ENCODE measurements at places on chromosomes 16 and 17.

DNA sequence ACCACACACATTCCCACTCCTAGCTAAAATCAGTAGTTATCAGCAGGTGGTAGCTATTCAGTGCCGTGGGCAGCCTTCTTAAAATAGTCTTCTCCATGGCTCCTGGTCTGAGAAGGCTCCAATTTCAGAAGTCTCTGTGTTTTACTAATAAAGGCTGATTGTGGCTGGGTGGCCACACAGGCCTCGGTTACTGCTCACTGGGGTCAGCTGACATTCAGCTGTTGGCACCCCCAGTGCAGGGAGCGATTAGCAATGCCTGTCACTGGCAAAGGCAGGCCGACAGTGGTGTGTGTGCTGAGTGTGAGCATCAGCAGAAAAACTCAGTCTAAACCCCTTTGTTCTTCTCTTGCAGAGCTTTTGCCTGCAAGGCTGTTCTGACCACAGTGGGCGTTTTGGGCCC lies 16.6 kb upstream of the DBNDD1 start:
- no peak for DNase-seq

- DNase-seq: no peak
These were observed 835.1 kb downstream of the KCNJ2 start for GRCh38 chr17:71004413-71004812.

DNA sequence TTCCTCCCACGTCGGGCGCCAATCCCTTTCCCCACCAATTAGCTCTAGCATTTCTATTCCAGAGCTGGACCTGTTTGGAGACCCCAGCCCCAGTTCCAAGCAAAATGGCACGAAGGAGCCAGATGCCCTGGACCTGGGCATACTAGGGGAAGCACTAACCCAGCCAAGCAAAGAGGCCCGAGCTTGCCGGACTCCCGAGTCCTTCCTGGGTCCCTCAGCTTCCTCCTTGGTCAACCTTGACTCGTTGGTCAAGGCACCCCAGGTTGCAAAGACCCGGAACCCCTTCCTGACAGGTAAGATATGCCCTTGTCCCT lies 5.6 kb upstream of the SPATA20 start:
- no peak for DNase-seq

- no peak for DNase-seq
These were observed 8.5 kb downstream of the HASPIN start for GRCh38 chr17:3732210-3732621.

DNA sequence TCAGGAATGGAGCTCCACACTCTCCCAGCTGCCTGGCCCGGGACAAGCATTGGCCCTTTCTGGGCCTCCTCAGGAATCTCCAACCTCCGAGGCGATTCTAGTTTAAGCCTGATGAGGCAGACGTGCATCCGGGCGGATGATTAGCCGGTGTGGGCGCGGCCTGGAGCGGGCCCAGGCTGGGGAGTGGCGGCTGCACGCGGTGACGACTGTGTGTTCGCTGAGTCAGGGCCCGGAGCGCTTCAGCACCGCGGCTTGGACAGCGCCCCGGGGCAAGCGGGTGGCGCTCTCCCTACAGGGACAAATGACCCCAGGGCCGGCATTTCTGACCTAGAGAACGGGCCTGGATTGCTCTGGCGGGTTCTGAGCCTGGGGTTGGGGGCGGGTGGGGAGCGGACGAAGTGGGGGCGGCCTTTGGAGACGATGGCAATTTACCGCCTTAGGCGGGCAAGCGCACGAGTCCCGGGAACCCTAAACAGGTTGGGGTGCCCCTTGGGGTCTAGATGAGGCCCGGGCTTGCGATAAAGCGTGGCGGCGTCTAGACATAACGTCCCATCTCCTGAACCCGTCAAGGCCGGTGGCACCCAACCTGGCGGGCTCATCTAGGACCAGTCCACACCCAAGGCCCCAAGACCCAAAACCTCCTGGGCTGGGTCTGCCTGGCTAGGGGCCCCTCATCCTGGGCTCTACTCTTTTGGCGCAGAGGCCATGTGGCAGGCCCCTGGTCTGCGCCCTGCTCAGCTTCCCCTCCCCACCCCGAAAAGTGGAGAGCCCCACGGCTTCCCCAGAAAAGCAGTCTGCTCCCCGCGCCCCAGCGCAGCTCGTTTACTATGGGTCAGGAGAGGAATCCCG lies 22.3 kb upstream of the ZNHIT3 start:
- no peak for DNase-seq

DNA sequence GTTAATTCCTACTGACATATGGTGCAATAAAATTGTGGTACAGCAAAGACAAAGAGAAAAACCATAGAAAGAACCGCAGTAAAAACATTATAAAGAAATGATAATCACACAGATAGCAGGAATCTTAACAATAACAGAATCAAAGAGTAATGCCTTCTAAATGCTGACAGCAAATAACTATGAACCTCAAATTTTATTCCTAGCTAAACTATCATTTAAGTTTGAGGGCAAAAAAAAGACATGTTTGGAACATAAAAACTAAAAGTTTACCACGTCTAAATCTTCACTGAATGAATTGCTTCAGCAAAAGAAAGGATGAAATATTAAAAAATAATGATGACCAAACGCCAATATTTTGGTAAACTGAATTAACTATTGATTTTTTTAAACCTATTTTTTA lies 135.8 kb downstream of the CPPED1 start:
- DNase-seq: no peak

- no peak for DNase-seq
These were observed 41.5 kb downstream of the ARHGAP44 start for GRCh38 chr17:12830777-12831247.

- no peak for DNase-seq
These were observed 35.6 kb downstream of the CLEC16A start for GRCh38 chr16:10979717-10980601.

GRCh38 chr17:32187271-32187670 lies 45.0 kb downstream of the RHOT1 start:
- DNase-seq: no peak

DNA sequence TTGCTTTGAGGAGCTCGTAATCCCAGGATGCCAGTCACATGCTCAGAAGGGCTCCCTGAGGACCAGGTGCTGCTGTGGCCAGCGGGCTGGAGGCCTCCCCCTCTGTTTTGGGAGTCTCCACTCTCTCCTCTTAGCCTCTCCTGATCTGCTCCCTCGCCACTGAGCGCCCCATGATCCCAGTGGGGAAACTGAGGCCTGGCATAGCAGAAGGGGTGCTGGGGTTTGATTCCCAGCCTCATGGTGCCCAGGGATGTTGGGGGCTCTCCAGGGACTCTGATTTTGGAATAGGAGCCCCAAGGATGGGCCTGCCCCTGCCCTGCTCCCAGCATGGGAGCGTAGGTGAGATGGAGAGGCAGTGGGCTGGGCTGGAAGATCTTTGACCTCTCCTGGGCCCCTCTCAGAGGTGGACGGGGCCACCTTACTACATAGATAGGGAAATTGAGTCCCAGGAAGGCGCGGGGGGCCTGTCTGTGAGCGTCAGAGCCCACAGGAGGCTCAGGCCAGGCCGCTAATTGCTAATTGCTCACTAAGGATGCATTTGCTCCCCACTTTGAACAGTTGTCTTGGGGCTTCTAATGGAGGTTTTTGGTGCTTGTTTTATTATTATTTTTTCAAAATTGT lies 525 bp upstream of the ADCY7 start:
- DNase-seq: no peak

DNA sequence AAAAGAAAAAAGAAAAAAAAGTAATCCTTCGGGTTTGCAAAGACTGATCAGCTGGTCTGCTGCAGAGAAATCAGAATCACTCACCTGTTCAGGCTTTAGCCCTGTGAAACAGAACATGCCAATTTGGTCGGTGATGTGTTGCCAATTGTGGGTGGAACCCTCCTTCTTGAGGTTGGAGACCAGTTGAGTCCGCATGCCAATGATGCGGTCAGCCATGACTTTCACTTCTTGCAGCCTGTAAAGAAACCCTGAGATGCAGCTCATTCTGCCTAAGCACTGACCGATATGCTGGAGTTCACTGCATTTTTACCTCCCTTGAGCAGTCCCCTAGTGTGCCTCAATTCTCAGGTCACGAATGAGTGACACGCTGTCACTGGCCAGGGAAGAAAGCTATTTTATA lies 24.8 kb upstream of the SLC38A7 start:
- no peak for DNase-seq
